ENCODE measurements at places on chromosomes 11 and 22.

GRCh38 chr22:19143967-19144400 is 467 bp downstream of the ESS2 start:
- DNase-seq = no peak

DNA sequence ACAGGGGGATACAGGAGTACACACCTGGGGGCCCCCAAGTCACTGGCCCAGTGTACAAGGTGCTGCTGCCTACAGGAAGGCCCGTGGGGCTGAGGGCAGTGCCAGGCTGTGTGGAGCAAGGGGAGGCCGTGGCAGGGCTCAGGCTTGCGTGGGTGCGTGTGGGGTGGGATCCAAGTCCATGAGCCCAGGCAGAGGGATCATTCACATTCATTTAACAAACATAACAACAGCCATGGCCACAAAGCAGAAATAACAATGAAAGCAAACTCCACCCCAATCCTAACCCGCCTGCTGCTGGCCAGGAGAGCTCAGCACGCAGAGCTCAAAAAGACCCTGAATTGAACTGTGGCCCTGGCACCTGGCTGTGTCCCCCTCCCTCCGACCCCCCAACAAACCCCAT is 17.0 kb upstream of the SCGB1A1 start:
- DNase-seq = no peak

GRCh38 chr11:8369592-8370205 is 106.0 kb upstream of the LMO1 start:
- no peak for DNase-seq

DNA sequence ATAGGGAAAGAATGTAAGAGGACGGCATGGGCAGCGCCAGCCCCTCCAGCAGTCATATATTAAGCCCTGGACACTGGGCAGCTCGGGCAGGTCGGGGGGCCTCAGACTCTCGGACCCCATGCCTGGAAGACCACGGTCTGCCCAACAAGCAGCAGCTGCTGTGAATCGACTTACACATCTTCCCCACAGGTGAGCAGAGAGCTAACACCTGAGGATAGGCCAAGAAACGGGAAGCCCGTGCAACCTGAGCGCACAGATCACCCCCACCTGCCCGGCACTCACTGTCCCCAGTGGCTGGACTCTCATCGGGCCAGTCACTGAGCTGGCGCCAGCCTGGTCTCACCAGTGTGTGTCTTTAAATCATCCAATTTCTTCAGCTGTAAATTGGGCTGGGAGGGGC is 4.7 kb upstream of the TCF20 start:
- no peak for DNase-seq

DNA sequence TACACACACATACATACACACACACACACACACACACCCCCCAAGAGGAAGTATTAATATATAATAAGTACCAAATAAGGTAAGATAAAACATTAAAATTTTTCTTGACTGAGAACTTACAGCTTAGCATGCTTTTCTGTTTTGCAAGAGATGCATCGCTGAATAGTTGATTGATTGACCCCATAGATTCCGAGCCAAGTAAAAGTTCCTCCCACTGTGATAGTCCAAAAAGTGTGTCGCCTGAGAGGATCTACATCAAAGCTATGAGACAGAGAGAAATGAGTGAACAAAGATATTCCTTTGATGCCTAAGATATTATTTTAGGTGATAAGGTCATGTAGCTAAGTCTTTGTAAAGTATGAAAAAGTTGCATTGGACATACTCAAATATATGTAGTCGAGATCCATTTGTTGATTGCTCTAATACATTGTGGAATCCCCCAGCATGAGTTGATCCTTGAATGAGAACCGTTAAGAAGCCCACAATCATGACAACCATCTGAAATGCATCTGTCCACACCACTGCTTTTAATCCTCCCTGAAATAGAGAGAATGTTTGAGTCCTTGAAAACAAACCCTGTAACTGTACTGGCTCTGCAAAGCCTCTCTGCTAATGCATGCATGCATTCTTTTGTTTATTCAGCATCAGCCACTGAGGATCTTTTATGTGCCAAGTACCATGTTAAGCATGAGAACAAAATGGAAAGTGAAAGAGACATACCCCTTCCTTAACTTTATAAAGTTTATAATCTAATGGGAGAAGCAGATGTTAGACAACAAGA is 18.3 kb downstream of the SLC5A12 start:
- no peak for DNase-seq

GRCh38 chr22:47113853-47114415 is 351.5 kb downstream of the TBC1D22A start:
- DNase-seq = no peak

GRCh38 chr11:58334708-58335107 is 24.2 kb downstream of the OR5B17 start:
- no peak for DNase-seq

GRCh38 chr11:47337229-47337924 is 15.1 kb downstream of the MYBPC3 start:
- no peak for DNase-seq

DNA sequence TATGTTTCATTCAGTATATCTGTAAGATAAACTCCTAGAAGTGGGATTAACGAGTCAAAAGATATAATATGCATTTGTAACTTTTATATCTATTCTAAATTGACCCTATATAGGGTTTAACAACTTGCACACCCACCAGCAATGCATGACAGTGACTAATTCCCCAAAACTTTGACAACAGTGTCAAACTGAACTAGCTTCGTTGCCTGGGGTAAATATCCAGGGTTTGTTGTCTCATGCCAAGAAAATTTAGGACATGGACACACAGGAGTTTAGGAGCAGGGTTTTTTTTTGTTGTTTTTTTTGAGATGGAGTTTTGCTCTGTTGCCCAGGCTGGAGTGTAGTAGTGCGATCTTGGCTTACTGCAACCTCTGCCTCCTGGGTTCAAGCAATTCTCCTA is 5.1 kb downstream of the SNU13 start:
- DNase-seq = no peak

GRCh38 chr11:78952890-78953289 is 378.2 kb upstream of the NARS2 start:
- DNase-seq = no peak

DNA sequence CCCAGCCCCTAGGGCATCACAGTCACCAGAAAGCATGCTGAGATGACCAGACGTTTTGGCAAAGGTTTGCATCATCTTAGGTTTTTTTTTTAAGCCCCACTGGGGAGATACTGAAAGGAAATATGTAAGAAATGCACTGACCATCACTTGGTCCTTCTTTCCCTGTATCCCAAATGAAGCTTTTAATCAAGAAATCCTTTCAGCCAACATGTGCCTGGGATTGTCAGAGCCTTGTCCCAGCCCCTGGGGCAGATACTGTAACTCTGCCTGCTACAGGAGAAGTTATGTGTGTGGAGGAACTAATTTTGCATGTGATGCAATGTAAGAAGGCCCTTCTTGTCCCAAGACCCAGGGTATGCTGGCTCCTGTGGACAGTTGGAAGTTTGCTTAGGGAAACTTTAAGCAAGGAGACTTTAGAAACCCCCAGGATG is 65.6 kb downstream of the PPFIBP2 start:
- DNase-seq = no peak

GRCh38 chr11:69200331-69201065 is 44.8 kb downstream of the SMIM38 start:
- no peak for DNase-seq

DNA sequence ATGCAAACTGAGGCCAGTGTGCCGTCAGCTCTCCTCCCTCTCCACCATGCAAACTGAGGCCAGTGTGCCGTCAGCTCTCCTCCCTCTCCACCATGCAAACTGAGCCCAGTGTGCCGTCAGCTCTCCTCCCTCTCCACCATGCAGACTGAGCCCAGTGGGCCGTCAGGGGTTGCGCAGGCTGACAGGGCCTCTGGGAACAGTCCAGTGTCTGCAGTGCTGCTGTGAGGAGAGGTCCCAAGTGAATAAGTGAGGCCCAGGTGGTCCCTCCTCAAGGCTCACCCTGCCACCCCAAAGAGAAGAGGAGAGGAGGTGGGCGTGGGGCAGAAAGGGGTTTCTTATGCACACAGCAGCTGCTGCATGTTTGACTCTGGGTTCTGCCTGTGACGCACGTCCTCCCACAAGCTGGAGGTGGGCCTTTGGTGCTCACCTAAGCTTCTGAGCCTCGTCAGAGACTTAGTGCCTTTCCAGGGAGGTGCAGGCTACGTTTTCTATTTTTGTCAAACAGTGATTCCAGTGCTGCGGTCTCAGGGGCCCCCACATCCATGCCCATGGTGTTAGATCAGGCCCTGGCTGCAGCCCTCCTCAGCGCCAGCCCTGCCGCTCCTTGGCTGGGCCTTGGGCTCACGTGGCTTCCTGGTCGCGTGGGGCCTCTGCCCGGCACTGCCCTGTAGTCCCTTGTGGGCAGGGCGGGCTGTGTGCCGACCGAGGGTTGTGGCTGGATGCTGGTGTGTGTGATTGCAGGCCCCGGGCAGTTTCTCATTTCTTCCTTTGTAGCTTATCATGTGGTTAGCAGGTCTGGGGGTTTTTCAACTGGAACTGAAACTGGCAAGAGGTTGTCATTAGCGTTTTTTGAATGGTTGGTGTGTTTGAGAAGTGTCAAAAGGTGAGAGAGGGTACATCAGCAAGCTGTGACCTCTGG is 7.1 kb downstream of the TPCN2 start:
- no peak for DNase-seq

DNA sequence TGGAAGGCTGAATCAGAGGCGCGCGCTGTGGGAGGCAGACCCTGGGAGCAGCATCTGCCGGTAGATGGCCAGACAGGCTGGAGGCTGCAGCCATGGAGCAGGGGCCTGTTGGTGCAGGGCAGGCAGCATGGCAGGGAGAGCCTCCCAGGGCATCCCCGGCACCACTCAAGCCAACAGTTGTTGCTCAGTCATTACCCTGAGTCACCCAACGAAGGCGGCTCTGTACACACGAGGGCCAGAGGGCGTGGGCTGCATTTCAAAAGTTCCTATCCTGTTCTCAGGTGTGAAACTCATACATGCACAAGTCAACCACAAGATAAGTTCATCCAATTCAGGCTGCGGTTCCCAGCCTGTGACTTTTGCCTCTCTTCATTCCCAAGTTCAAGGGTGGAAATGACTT is 2.6 kb downstream of the ANO1 start:
- no peak for DNase-seq

DNA sequence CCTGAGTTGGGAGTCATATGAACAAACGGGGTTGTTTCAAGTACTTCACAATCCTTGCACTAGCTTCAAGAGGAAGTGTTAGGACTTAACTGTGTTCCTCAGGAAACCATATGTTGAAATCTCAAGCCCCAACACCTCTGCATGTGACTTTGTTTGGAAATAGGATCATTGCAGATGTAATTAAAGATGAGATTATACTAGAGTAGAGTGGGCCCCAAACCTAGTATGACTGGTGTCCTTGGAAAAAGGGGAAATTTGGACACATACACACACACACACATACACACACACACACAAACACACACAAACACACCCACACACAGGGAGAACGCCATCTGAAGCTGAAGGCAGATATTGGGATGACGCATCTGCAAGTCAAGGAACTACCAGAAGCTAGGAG is 6.4 kb upstream of the CEP295 start:
- no peak for DNase-seq

GRCh38 chr11:66639066-66639813 is 737 bp downstream of the RBM4 start:
- no peak for DNase-seq

GRCh38 chr11:121722431-121723245 is 269.9 kb upstream of the SORL1-AS1 start:
- DNase-seq = peak; percentile 68

DNA sequence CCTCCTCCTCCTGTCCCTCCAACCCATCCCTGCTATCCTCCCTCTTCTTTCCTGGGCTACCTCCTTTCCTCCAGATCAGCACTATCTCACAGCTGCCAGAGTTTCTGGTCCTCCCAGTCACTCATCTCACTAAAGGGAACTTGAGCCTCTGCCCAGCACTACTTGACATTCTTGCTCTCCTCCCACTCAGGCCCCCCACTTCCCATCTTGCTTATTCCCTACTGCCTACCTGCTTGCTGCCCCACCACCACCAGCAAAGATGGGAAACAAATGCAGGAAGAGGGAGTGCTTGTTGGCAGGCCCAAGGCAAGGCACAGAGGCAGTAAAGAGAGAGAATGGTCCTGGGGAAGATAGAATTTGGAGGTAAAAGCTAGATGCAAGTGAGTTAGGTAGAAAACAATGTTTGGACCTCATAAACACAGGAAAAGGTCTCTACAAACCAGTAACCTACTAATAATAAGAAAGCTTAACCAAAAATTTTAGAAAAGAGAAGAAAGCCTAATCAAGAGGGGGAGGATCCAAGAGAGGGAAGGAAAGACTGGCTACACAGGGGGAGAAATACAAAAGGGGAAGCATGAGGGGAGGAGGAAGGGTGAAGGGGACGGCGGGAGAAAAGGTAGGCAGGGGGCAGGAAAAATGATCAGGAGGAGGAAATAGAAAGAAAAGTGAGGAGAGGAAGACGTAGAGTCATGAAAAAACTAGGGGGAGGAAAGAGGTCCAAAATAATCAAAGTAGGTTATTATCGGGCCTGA is 63.6 kb downstream of the PAK1 start:
- no peak for DNase-seq

DNA sequence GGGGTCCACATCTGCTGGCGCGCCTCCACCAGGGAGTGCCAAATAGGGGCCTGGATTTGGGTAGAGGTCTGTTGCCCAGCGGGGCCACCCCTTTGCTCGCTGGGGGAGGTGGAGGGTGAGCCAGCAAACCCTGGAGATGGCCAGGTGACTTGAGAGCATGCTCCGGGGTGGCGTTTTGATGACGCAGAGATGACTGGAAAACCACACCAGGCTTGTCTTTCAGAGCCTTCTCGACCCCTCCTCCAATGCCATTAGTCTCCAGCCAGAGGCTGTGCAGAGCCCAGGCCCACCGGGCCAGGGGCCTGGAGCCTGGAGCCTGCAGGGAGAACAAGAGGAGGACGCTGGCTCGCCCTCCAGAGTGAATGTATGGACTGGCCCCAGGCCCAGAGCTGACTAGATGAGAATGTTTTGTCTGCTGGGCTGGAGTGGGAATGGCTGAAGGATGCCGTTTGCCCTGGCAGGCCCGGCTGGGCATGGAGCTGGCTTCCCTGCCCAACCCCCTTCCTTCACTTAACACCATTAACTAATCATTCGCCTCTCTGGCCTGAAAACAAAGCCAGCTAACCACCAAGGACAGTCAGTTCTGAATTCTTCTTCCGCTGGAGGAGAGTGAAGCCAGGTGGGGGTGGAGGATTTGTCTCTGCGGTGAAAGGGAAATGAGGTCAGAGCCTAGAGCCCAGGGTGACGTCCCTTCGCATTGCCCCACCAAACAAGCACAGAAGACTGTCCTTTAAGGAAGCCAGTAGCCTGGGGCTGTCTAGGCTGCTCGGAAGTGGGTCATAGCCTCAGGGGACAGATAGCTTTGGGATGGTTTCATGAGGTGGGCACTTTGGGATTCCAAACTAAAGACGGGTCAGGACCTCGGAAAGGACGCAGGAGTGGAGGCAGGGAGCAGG is 1.6 kb upstream of the MCAM start:
- peak; percentile 47 for DNase-seq

Data from NCI-H446 treated with DMSO at 0.1 percent for 48 hours (cell line).